Common myeloid progenitor, CD34-positive (primary cell): ENCODE measurements at places on chromosomes 4 and X.
A peak's percentile ranks its signal among the peaks of the same experiment; 100 is the strongest.

- DNase-seq: no peak
These were observed 16.4 kb upstream of the KLHL8 start for GRCh38 chr4:87236861-87237260.

DNA sequence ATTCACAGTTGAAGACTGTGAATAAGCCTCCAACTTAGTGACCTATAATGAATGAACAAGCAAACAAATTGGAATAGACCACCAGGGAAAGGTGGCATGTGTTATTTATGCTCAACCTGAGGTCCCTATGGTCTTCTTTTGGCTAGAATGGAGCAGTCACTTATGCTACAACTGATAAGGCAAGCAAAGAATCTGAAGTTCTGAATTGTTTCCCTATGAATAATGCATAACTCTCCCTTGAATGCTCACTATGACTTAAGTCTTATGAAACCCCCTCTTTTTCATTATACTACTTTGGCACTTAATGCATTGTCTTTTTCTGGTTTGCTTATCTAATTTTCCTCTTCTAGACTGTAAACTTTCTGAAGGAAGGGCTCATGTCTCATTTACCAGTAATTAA, 2.6 kb downstream of the GIMD1 start:
- no peak for DNase-seq

GRCh38 chr4:82704156-82704555, 94.4 kb downstream of the SCD5 start:
- DNase-seq: no peak

DNA sequence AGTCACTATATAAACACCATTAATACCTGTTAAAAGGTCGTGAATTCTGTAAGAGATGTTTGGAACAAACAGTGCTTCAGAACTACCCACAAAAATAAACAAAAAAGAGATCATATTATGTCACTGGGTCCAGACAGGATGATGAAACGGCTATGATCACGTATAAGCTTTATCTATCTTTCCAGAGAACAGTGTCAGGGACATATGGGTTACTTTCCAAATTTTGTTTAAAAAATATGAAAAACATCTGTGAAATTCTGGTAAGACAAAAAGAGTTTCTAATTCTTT, 90.0 kb downstream of the SORBS2 start:
- DNase-seq: no peak

GRCh38 chrX:153685156-153685536, 2.6 kb upstream of the SLC6A8 start:
- no peak for DNase-seq

GRCh38 chr4:7006411-7006810, 36.8 kb upstream of the TADA2B start:
- DNase-seq: no peak

DNA sequence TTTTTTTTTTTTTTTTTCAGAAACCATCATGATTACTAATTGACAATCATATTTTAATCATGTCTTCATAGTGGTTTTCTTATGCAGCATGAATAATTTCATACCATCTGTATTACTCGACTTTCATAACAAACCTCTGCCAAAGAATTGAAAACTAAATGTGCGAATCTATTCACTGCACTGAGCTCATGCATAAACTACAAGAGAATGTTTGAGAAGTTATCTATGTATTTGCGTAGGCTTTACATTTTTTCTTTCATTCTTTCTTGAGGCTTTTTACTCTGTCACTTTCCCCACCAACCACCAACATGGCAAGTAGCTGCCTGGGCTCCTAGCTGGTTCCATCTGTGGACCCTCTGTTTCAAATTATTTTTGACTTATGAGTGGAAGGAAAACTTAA, 1761.0 kb downstream of the STIM2 start:
- no peak for DNase-seq

- DNase-seq: peak; percentile 44
These were observed 282.1 kb downstream of the BCOR start for GRCh38 chrX:39815631-39816030.

GRCh38 chr4:111127841-111128240, 505.0 kb upstream of the PITX2 start:
- DNase-seq: no peak

DNA sequence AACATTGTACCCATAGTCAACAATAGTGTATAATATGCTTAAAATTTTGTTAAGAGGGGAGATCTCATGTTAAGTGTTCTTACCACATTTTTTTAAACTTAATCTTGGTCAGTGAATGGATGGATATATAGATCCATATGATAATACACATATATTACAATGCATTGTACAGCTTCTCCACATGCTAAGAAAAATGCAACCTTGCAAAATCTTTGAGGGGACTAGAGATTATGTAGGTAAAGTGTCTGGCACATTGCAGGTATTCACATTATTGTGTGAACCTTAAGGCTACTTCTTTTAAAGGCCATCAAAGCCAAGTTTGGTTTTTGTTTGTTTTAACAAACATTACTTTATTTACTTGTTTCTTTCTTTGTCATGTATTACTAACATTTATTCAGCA, 10.4 kb upstream of the GPC3 start:
- no peak for DNase-seq
